ENCODE measurements at places on chromosomes 13 and 19. TPM values are rescaled to one million over a fixed set of nuclear protein-coding genes. Genes with fewer than 3 reads are reported as not detected.

The ZNF724 gene
- polyA plus RNA-seq, result 5.0 TPM

The ZNF573 gene
- polyA plus RNA-seq, result 18.6 TPM

The ICAM4 gene
- polyA plus RNA-seq, result 1.5 TPM

- no peak for DNase-seq
Measured at GRCh38 chr13:29774830-29775229, 75.6 kb downstream of the UBL3 start.

GRCh38 chr13:44583137-44583536 lies 7.0 kb upstream of the TSC22D1 start:
- no peak for DNase-seq

DNA sequence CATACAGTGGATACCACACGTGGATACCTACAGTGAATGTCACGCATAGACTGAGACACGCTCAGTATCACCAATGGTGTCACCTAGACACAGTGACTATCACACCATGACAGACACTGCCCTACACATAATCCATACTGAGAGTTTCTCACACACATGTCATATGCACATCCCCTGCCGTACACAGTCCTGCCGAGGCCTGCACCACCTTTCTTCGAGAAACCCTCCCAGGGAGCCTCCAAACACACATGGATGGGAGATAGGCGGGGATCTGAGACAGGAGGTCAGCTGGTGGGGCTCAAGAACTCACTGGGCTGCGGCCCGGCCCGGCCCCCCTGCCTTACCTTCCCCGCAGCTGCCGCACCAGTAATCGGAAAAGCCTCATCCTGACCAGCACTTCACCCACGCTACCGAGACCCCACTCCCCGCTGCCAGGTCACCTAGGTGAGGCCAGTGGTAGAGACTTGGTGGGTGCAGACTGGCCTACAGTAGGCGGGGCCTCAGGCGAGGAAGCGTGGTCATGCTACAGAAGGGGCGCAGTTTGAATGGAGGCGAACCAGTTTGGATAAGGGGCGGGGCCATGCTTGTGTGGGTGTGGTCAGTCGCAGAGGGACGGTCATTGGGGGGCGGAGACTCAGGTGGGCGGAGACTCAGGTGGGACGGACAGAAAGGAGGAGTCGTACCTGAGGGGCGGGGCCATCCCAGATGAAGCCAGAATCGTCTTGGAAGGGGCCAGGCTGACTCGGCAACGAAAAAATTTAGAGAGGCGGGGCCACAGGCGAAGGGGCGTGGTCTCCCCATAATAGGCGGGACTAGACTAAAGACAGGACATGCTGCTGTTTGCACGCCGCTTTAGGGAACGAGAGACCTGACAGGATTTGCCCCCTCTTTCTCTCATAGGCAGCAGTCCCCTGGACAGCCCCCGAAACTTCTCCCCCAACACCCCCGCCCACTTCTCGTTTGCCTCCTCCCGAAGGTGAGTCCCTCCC lies 2.1 kb downstream of the MAST1 start:
- DNase-seq, result no peak

- DNase-seq, result no peak
Measured at GRCh38 chr19:11481534-11482383, 913 bp upstream of the ELAVL3 start.

GRCh38 chr19:23287620-23288019 lies 37.4 kb upstream of the ZNF724 start:
- no peak for DNase-seq

GRCh38 chr19:3389446-3389778 lies 23.0 kb downstream of the NFIC start:
- no peak for DNase-seq

DNA sequence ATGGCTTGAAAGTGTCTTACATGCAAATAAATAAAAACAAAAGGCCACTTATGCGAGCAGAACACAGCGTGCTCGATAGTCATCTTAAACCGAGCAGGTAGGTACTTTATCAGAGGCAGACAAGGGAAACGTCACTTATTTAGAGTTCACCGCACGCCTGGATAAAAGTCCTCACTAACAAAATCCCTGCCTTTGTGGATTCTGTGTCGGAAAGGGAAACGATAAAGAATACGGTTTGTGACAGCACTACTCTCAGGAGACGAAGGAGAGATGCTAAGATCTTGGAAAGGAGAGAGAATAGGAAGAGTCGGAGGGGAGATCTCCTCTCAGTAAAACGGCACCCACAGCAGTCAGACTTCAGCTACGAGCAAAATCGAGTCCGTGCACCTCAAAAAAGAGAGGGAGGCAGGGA lies 581 bp downstream of the RCBTB1 start:
- DNase-seq, result no peak

GRCh38 chr13:88976466-88976865 lies 1305.3 kb downstream of the SLITRK5 start:
- no peak for DNase-seq

DNA sequence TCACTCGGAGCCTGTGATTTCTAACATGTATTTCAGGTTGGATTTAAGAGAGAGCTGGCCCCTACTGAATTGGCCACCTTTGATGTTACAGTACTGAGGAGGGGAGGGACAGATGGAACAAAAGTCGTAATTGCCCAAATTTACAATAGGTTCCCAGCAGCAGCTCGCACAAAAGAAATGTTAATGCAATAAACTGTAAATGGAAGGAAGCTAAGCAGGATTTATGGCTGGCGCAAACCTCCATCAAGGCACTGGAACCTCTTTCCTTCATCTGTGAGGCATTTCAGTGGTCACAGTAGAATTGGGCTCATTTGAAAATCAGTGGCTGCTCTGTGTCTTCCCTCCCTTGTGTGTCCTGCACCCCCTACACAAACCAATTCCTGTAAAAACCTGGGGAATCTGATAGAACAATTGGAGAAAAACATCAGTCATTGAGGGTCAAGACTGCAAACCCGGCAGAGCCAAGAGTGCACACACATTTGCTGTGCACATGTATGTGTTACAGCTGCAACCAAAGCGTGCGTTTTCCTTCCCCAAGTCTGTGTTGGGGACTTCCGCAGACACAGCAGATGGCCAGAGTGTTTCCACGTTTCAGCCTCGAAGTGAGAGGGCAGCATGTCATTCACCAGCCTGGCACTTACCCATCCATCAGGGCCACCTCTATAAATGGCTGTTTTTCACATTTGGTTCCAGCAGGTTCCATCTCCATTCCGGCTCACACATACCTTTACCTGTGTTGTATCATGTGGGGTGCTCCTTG lies 192.8 kb downstream of the TM9SF2 start:
- no peak for DNase-seq

DNA sequence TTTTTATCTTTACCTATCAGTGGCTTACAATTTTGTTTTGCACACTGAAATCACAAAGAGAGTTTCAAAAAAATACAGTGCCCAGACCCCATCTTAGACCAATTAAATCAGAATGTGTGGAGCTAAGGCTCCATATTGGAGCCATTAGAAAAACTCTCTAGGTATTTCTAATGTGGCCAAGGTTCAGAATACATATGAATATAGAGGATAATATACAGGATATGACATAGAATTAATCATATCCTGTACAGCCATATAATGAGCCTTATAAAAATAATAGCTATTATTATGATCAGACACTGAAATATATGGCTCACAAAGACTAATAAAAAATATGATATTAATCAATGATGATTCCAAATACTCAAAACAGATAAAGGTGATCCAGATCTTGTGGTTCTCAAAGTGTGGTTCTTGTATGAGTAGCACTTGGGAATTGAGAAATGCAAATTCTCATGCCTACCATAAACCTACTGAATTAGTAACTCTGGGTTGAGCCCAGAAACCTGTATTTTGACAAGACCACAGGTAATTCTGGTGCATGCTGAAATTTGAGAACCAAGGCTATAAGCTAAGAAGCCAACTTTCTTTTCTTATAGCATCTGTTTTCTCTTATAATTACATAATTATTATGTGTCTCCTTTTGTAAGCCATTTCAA lies 408.0 kb downstream of the DIAPH3 start:
- DNase-seq, result no peak

- DNase-seq, result no peak
Measured at GRCh38 chr13:59856281-59856810, 307.4 kb downstream of the DIAPH3 start.

DNA sequence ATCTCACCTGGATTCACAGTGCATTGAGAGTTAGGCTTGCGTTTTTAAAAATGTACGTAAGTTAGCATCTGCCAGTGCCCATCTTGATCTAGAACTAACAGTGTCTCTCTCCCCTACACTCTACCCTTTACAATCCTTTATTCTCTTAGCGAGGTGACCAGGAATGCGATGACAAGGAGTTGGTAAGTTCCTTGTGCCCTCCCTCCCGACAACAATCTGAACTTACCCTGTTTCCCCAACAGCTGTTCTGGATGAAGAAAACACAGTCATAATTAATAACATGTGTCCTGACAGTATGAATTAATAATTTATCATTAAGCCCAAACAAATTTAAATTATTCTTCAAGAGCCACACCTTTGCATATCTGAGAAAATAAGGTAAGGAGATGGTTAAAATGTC lies 6.3 kb downstream of the TSHZ3 start:
- no peak for DNase-seq

DNA sequence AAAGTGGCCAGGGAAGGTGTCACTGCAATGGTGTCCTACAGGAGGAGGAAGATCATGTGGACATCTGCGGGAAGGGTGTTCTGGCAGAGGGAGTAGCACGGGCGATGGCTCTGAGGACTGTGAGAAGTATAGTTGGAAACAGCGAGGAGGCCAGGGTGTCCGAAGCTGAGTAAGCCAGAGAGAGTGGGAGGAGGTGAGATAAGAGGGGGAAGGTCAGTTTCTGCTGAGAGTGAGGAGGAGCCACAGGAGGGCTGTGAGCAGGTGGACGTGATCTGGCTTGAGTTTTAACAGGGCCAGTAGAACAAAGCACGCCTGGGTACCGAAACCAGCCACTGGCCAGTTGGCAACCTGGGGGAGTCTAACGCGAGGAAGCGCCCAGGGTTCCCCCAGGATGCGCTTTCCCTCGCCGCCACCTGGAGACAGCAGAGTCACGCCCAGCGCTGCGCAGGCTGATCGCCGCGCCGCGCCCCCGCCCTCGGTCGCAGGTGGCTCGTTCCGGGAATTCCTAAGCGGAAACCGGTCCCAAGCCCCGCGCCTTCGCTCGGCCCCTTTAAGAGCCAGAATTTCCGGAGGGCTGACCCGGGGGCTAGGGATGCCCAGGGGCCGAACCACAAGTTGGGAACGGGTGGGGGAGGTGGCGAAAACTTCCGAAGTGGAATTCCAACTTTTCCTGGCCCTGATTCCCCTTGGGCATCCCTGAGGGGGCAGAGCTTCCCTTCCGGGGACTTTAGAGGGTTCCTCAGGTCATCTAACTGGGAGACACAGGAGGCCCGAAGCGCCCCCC lies 1.1 kb upstream of the LSR start:
- DNase-seq, result peak; percentile 86

GRCh38 chr13:57408312-57408711 lies 223.2 kb upstream of the PCDH17 start:
- DNase-seq, result no peak

GRCh38 chr13:42720113-42720857 lies 61.1 kb upstream of the FAM216B start:
- no peak for DNase-seq

DNA sequence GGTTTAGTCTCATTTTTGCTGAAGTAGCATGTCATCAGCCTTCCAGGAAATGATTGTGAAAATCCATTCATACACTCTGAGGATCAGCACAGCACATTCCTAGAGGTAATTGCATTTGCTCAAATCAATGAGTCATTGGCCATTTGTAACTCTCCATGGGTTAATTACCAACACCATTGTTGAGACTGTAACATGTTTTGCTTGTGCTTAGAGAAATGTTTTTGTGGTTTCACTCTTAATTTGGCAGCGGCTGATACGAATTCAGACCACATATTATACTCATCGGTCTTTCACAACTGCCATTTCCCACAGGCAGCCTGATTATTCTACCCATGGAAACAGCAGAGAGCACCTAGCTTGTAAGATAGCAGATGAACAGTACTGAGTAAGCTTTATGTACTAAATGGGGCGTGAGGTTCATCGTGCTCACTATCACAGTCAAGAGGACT lies 110.3 kb downstream of the NHLRC3 start:
- DNase-seq, result no peak

DNA sequence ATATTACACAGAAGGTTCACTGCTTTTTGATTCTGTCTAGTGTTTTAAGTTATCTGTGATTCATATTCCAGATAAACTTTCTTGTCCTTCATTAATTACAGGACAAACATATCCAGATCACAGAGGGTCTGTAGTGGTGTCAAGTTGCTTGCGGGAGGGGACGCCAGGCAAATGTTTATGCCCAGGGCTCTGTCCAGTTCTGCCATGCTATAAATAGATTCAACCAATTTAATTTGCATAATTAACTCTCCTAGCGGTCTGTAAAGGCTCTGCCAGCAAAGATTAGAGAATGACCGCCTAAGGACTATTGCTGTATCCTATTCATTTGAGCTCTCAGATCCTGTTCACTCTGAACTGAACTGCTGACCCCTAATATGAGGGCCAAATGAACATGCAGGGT lies 59.7 kb upstream of the TRPC4 start:
- DNase-seq, result no peak

DNA sequence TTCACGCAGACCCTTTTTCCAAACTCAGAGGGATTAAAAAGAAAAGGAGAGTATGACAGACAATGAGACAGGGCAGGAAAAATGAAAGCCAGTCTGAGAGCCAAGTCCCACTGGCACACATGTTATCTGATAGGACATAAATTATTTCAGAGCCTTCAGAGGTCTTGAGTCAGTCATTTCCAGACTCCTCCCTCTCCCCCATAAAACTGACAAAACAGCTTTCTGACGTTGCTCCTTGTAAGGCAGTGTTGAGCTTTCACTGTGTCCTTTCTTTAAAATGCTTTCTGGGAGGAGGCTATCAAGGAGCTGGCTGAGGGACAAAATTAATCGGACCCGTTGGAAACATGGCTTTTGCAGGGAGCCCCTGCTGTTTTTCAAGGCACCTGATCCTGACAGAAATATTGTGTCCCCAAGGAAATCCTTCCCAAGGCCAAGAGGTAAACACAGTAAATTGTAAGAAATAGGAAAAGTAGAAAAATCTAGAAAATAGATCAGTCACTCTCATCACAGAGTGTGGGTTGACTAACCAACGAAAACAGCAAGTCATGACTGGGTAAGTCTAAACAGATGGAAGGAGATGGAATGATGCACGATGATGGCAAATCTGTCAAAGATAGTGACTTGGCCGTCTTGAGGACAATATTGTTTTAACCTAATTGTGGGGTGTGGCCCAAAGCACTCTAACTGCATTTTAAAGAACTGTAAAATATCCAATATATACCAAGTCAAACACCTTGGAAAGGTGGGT lies 89.7 kb downstream of the DCT start:
- DNase-seq, result no peak

- no peak for DNase-seq
Measured at GRCh38 chr19:56136362-56136761, 4.7 kb upstream of the ZNF444 start.

DNA sequence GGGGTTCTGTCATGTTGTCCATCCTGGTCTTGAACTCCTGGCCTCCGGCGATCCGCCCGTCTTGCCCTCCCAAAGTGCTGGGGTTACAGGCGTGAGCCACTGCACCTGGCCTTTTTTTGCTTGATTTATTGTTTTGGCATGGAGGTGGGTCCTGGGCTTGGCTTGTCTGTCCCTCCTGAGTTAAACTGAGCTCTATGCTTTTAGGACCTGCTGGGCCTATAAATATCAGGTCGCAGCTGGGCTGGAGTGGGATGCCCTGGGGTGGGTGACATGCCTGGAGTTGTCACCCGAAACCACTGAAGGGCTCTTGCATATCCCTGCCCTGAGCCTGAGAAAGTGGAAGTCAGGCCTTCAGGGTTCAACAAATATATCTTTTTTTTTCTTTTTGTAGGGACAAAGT lies 5.5 kb downstream of the ARRDC5 start:
- DNase-seq, result no peak

GRCh38 chr13:73989244-73989843 lies 144.9 kb downstream of the KLF12 start:
- DNase-seq, result no peak

GRCh38 chr19:14085309-14085995 lies at the start of gene C19orf67:
Gene C19orf67, minus strand, starts transcription at chr19:14085783. Its CDS starts 156 bp downstream, at chr19:14085627.
- no peak for DNase-seq

All from left renal pelvis (tissue), 4 donors.